Amniotic stem cell (primary cell): ENCODE measurements at places on chromosomes 1 and 21.
A peak's percentile ranks its signal among the peaks of the same experiment; 100 is the strongest.

GRCh38 chr21:14877581-14878228 is 187.1 kb downstream of the NRIP1 start:
- no peak for DNase-seq

- DNase-seq = no peak
These were observed 43.5 kb upstream of the MCOLN3 start for GRCh38 chr1:85091671-85092280.

DNA sequence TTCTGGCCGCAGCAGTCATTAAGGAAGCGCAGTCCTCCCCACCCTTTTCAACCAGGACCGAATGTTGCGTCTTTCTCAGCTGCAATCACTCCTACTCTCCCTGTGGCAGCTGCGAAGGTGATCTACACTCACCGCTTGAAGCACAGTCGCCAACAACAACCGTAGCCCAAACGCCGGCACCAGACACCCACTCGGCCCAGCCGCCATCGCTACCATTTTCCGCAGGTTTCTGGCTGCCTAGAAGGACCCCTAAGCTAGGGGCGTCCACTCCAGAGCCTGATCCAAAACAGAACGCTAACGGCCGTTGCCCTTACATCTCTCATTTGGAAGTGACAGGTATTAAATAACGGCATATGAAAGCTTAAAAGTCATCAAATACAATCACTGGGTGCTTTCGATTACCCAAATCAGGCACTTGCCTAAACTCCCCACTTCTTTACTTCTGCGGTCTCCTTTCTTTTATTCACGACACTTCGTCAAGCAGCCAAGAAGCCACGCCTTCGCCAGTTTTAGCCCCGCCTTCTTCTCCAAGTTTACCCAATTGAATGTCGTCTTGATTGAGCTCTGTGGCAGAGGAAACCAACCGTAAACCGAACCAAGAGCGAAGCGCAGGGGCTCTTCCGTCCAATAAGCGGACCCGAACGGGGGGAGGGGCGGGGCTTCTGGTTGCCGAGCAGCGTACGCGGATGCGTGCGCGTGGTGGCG is at the start of gene SELENOF:
SELENOF (minus strand) TSS at position 231 of the 705 bp plus-strand sequence; CDS start at position 216, 15 bp downstream.
- peak; percentile 100 for DNase-seq

GRCh38 chr1:91707114-91707889 is 178.6 kb downstream of the TGFBR3 start:
- no peak for DNase-seq

DNA sequence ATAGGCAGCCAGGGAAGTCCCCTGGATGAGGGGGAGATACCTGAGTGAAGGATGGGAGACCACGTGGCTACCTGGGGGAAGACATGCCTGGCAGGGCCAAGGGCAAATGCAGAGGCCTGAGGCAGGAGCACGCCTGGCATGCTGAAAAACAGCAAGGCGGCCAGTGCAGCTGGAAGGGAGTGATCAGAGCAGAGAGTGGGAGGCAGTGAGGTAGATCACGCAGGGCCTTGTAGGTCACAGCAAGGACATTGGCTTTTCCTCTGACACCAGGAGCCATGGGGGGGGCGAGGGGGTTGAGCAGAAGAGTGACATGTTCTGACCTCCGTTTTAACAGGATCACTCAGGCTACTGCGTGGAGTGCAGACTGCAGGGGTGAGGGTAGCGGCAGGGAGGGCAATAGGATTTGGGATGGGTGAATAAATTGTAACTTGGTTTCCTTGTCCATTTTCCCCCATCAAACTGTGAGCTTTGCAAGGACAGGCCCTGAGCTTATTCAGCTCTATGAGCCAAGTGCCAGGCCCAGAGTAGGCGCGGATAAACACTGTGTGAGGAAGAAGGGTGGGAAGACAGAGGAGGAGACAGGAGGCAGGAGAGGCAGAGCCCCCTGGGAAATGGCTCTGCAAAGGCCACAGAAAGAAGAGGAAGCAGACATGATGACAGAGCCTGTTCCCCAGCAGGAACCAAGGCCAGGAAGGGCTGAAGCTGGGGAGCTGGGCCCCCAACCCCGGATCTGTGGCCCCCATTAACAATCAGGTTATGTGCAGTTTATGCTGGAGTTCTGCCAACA is 16.6 kb downstream of the IFI6 start:
- no peak for DNase-seq

GRCh38 chr1:84634536-84635205 is 55.6 kb downstream of the SSX2IP start:
- no peak for DNase-seq

GRCh38 chr1:176110203-176110602 is 96.9 kb downstream of the COP1 start:
- no peak for DNase-seq

DNA sequence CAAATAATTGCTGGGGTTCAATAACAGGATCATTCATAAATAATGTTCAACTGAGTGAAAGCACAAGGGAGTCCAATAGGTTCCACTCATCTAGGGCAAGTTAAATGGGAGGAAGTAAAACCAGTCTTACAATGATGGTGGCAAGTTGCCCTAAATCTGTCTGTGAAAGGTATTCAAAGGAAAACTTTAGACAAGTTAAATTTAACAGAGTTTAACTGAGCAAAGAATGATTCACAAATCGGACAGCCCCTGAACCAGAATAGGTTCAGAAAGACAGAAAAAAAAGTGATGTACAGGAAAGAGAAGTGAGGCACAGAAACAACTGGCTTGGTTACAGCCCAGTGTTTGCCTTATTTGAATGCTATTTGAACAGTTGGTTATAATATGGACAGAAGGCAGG is 183.5 kb upstream of the ADGRL4 start:
- no peak for DNase-seq

DNA sequence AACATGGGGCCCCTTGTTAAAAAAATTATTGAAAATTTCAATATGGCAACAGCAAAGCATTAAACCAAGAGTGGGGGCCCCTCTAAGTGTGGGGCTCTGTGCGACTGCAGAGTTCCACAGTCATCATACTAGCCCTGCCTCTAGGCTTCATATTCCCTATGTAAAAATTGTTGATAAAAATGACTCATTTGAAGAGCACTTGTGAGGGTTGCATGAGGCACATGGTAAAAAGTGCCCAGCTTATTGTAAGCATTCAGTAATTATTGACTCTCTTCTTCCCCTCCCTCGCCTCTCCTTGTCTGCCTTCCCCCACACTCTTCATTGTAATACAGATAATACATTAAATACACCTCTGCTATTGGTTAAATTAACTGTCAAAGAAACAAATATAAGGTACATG is 86.7 kb upstream of the PTBP2 start:
- no peak for DNase-seq

DNA sequence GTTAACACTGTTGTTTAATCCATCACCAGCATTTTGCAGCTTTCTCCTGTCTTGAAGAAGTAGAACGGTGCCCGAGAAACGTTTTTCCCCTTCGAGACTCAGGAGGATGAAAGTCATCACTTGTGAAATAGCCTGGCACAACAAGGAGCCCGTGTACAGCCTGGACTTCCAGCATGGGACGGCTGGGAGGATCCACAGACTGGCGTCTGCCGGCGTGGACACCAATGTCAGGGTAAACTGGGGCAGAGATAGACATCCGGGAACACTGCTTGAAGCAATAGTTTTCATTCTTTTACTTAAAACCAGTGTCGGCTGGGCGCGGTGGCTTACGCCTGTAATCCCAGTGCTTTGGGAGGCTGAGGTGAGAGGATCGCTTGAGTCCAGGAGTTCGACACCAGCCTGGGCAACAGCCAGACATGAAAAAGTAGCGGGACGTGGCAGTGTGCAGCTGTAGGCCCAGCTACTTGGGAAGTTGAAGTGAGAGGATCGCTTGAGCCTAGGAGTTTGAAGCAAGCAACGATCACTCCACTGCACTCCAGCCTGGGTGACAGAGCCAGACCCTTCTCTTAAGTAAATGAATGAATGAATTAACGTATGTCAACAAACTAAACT is 945 bp downstream of the CHAF1B start:
- no peak for DNase-seq

- no peak for DNase-seq
These were observed 148.7 kb downstream of the FCRL5 start for GRCh38 chr1:157403608-157404007.

- DNase-seq = no peak
These were observed 10.1 kb upstream of the MAP1LC3C start for GRCh38 chr1:242008826-242009495.

GRCh38 chr1:114310695-114311271 is 157.1 kb upstream of the SYT6 start:
- no peak for DNase-seq

GRCh38 chr1:4546911-4547310 is 107.5 kb upstream of the AJAP1 start:
- DNase-seq = no peak

- no peak for DNase-seq
These were observed 27.2 kb downstream of the NHLH2 start for GRCh38 chr1:115813727-115814126.

DNA sequence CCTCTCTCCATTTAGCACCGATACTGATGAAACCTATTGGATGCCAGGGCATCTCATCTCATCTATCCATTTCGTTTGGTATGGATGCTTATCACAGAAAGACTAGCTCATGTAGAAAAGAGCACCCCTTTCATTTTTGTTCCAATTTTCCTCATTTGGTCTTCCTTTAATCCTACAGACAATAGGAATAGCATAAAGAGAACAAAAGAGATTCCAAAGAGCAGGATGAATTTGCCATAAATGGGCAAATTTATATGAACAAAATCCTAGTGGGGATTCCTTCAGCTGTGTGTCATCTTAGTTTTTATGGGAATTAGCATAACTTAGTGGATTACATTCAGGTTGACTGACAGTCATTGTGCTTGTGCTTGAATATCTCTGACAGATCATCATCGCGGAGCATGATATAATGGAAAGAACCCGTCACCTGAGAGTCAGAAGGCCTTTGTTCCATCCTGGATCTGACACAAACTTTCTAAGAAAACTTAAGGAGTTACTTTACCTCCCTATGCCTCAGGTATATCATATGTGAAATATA is 777.5 kb upstream of the ADGRL2 start:
- DNase-seq = no peak

- DNase-seq = no peak
These were observed 7.0 kb downstream of the GPR3 start for GRCh38 chr1:27399251-27400025.

- DNase-seq = no peak
These were observed 40.5 kb downstream of the EPHB2 start for GRCh38 chr1:22751124-22751531.

DNA sequence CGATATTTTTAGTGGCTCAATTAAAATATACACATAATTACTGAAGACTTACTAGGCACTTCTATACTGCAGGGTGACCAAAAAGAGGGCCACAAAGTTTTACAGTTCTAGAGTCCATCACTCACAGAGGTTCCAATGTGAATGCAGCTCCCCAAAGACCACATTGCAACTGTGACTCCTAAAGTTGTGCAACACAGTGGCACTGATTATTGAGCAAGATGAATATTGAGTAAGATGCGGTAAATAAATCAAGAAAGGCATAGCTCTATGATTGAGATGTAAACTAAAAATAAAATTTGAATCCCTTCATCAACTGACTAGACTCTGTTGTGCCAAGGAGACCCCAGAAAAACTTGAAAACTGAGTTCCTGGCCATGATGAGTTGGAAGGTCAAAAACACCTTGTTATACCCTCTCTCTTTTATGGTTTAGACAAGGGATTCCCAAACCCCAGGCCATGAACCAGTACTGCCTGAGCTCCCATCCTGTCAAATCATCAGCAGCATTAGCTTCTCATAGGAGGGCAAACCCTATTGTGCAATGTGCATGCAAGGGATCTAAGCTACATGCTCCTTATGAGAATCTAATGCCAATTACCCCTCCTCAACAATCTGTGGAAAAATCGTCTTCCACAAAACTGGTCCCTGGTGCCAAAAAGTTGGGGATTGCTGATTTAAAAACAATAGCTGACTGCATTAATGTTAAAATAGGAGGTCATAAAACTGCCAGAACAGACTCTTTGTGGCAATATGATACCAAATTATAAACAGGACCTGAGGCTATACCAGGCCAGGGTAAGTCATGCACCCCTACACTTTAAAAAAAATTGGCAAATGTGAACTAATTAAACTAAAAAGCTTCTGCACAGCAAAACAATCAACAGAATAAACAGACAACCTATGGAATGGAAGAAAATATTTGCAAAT is 94.3 kb downstream of the ADGRL4 start:
- DNase-seq = no peak

DNA sequence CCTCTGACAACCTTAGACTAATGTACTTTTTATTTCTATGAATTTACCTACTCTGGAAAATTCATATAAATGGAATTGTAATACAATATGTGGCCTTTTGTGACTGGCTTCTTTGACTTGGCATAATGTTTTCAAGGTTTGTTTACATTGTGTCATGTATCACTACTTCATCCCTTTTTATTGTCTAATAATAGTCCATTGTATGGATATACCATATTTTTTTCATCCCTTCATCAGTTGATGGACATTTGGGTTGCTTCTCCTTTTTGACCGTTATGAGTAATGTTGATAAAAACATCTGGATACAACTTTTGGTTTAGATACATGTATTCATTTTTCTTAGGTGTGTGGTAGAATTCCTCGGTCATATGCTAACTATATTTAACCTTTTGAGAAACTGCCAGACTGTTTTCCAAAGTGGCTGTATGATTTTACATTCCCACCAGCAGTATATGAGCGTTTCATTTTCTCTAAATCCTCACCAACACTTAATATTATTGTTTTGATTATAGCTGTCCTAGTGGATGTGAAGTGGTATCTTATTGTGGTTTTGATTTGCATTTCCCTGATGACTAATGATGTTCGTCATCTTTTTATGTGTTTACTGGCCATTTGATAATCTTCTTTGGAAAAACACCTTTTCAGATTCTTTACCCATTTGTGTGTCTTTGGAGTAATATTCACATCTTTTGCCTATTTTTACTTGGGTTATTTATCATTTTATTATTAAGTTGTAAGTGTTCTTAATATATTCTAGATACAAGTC is 3.5 kb downstream of the RO60 start:
- DNase-seq = no peak

DNA sequence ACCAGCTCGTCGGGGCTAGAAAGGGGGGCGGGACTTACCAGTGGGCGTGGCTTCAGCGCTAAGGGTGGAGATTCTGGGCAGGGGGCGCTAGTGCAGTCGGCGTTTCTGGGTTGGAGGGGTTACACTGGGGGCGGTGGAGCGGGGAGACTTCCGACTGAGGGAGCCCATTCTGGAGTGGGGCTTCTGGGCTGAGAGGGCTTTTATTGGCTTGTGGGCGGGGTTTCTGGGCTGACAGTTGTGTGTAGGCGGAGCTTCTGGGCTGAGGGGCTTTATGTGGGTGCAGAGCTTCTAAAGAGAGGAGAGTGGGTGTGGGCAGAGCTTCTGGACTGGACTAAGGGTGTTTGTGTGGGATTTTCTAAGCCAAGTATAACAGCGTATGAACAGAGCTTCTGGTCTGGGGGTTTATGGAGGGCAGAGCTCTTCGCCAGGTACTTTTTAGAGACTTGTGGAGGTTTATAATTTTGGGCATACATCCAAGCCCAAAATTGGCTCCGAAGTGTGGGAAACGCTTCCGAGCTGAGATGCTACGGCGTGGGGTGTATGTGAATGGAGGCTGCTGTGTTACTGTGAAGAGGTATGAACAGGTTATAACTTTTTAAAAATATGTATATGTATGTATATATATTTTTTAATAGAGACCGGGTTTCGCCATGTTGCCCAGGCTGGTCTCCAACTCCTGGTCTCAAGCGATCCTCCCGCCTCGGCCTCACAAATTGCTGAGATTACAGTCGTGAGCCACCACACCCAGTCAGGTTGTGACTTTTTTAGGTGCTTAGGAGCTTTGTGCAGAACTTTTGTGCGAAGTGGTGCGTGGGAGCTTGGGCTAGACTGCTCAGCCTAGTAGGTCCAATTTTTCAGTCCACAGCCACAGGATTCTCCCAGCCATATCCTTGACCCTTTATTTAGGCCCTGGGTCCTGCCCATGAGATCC is 825 bp downstream of the TMEM39B start:
- DNase-seq = no peak

- DNase-seq = no peak
These were observed 105.6 kb downstream of the PLPP3 start for GRCh38 chr1:56473582-56474270.

- DNase-seq = no peak
These were observed 114.8 kb upstream of the CSF3R start for GRCh38 chr1:36597514-36597913.
